ENCODE measurements at places on chromosomes 12 and 14.

GRCh38 chr12:56629459-56630179 is 507 bp downstream of the BAZ2A start:
- no peak for DNase-seq

DNA sequence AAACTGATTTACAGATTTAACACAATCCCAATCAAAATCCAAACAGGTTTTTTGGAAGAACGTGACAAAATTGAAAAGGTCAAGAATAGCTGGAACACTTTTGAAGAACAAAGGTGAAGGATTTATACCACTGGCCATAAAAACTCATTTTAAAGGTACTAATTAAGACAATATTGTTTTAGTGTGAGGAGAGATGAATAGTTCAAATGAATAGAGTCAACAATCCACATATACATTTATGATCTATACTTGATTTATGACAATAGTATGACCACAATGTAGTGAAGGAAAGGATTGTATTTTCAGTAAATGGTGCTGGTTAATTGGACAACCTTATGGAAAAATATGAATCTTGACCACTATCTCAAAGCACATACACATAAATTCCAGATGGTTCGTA is 29.3 kb downstream of the CCDC175 start:
- DNase-seq, result no peak

DNA sequence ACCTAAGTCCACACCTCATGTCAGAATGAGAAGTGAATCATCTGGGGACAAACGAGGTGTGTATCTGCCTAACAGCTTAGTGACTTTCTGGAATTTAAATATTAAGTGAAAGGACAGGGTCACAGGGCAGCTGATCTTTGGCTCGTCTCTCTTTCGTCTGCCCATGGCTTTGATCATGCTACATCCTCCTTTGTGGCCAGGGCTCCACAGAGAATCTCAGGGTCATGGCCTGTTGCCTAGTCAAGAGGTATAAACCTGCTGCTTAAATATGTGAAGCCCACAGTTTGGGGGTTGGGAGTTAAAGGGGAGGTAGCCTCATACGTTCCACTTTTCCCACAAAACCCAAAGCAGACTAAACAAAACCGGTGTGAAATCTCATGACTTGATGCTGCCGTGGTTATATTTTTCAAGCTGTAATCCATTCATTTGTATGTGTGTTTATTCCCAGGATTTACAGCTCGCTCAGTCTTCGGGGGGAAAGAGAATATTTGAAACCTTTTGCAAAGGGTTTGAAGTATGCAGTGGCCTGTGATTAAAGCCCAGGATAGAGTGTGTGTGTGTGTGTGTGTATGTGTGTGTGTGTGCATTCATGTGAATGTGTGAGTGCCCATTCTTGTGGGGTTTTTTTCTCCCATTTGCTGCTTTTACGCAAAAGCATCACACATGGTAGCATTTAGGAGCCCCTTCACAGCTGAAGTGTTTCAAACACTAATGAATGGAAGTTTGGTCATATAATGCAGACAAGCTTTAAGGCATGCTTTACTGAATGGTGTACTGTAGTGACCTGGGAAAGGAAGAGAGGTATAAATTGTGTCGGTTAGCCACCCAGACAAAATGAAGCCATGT is 137.1 kb downstream of the HMGA2 start:
- no peak for DNase-seq

DNA sequence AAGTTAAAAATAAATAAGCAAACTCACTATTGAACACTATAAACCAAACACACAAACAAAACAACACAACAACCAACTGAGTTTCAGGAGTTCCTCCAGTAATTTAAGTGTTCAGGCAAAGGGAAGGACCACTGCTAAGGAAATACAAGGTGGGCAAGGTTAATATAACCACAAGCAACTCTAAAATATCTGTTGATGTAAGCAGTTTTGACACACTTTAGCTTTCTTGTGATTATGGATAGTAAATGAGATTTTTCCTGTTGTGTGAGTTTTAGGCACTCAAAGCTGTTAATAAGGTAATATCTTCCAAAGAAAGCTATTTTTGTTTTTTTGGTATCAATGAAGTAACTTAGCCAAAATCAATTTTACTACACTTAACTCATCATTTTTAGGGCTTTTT is 839.1 kb upstream of the FOXG1 start:
- no peak for DNase-seq

- no peak for DNase-seq
Measured at GRCh38 chr14:97106166-97106565, 309.0 kb downstream of the VRK1 start.

DNA sequence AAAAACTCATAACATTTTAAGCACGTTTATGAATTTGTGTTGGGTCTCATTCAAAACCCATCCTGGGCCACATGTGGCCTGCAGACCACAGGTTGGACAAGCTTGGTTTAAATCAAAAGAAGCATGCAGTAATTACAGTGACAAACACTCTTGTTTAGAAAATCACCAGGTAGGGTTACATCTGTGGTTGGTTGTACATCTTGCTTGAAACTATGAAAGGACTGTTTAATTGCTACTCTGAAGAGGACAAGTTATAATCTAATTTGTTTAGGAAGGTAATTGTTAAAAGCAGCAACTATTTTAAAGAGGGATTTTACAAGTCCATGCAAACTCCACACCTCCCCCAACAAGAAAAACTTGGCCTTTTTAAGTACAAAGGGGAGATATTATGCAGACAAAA is 4.0 kb downstream of the TRIP11 start:
- DNase-seq, result no peak

GRCh38 chr12:130871286-130872178 is at the start of gene RAN:
RAN (plus strand) TSS chr12:130872066; CDS start chr12:130872594, 528 bp downstream.
- DNase-seq, result peak; percentile 85

GRCh38 chr12:57462912-57463253 is 3.3 kb downstream of the GLI1 start:
- no peak for DNase-seq

GRCh38 chr12:88866881-88867280 is 286.6 kb upstream of the KITLG start:
- DNase-seq, result no peak

DNA sequence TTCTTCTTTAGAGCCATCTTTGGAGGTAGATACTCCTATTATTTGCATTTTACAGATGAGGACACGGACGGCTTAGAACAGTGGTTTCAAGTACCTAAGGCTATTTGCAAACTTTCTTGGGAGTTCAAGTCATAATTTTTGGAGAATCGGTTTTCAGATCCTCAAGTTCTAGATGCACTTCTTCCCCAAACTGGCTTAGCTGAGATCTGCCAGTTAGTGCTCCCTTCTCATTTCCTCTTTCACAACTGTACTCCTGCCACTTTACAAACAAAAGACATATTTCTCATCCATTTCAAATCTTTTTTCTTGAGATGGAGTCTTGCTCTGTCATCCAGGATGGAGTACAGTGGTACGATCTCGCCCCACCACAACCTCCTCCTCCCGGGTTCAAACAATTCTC is 77.3 kb downstream of the HELB start:
- DNase-seq, result no peak

DNA sequence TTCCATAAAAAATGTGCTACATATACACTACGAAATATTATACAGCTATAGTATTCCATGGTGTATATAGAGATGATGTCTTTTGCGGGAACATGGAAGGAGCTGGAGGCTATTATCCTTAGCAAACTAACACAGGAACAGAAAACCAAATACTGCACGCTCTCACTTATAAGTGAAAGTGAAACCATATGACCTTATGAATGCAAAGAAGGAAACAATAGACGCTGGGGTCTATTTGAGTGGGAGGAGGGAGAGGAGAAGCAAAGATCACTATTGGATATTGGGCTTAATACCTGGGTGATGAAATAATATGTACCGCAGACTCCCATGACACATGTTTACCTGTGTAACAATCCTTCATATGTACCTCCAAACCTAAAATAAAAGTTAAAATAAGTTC is 142.8 kb downstream of the LRFN5 start:
- peak; percentile 8 for DNase-seq

- DNase-seq, result no peak
Measured at GRCh38 chr12:20260851-20261250, 107.5 kb upstream of the PDE3A start.

GRCh38 chr12:28040246-28040645 is 67.7 kb upstream of the PTHLH start:
- DNase-seq, result no peak

DNA sequence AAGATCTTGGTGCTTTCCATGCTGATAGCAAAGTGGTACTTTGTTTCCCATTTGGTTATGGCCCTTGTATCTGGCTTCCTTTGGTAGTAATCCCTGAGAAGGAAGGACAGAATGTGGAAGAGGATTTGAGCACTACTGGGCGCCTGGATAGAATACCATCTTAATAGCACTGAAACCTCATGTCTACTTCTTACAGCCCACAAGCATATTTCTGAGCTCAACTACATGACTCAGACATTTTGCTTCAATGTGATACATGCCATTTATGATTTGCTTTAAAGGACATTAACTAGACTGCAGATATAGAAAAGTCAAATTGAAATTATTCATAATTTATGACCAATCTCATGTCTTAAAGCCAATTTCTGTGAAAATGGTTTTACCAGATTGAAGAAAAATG is 80.4 kb downstream of the LIN7A start:
- DNase-seq, result no peak

DNA sequence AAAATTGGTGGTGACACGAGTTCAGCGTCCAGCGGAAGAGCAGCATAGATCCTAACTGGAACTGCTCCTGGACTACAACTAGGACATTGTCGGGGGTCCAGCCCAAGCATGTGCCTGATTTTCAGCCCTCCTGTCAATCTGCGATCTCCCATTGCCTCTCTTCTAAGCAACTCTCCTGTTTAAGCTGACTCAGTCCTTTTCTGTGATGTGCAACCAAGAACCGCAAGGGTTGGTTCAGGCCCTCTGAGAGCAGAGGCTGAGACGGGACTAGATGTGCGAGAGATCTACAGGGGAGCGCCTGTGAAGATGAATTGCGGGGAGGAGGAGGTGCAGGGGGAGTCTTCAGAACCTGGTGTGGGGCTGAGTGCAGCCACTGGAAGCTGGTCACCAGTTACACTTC is 3.7 kb upstream of the PAPLN start:
- DNase-seq, result no peak

GRCh38 chr14:36939265-36939664 is 233.1 kb downstream of the SLC25A21 start:
- no peak for DNase-seq

DNA sequence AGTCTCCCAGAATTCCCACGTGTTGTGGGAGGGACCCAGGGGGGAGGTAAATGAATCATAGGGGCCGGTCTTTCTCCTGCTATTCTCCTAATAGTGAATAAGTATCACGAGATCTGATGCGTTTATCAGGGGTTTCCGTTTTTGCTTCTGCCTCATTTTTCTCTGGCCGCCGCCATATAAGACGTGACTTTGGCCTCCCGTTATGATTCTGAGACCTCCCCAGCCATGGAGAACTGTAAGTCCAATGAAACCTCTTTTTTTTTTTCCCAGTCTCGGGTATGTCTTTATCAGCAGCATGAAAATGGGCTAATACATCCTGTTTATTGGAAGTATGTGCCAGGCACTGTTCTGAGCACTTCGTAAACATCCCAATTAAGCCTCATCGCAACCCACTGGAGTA is 788 bp downstream of the KRT72 start:
- DNase-seq, result no peak

DNA sequence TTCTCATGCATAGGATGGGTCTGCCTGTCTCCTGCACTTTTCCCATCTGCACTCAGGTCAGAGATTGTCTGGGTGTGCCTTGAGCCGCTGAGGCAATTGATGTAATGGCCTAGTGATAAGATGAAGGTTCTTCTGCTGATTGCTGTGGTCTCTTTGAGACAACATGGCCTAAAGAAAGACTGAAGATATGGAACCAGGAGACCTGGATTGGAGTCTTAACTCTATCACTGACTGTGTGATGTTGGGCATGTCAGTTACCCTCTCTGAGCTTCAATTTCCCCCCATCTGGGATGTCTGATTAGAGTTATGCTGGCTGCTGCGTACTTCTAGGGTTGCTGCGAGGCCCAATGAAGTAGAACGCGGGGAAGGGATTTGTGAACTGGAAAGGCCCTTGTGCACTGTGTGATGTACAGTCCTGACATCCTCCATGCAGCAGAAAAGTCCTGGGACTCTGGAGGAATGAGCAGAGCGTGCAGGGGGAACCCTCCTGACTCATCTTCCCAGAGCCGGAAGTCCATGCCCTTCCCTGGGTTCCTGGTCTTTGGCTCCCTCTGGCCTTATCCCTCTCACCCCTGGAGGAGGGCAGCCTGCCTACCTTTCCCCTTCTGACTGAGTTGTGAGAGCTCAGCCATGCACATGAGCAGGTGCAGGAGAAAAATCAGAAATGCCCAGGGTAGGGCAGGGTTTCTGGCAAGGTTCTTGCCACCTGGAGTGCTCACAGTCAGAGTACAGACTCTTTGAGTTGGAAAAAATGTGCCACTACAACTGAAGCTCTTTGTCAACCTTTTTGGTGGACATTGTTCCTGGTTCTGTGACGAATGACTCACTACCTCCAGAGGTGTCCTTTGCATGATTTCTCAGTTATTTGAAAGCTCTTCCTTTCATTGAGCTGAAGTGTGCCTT is 21.1 kb downstream of the PLEKHD1 start:
- DNase-seq, result no peak

GRCh38 chr12:62703011-62703380 is 232.0 kb downstream of the PPM1H start:
- no peak for DNase-seq

DNA sequence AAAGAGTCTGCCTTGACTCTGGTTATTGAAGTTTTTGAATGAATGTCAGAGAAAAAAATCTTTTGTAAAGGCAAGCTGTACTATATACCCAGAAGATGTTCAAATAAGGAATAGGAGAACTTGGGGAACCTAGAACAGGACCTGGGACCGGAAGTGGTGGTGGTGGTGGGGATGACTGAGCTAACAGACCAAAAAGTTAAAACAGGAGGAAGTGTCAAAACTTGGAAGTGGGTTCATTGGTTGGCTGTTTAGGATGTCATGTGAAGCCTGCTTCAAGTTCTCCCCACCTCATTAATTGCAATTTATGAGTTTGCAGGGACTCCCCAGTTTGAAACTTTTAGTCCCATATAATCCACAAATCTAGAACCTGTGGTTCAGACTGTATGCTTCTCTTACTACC is 26.2 kb downstream of the PLXNC1 start:
- DNase-seq, result no peak

GRCh38 chr12:50248411-50248810 is 34.9 kb downstream of the LIMA1 start:
- no peak for DNase-seq

- no peak for DNase-seq
Measured at GRCh38 chr12:109777544-109777943, 55.7 kb downstream of the TRPV4 start.

GRCh38 chr14:69663300-69663643 is 51.9 kb downstream of the SUSD6 start:
- no peak for DNase-seq

DNA sequence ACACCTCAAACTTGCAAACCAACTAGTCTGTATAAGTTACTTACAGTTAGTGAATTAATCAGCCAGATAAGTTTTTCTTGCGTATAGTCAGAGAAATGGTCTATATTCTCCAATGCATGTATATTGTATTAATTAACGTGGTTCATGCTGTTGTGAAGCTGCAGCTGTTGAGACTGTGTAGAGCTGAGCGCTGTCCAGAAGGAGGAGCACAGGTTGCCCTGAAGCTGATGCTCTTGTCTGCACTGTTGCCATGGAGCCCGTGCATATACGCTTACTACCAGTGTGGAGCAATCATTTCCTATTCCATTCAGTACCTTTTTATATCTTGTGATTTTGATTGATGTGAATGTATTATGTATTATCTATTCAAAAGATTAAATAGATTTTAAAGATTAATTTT is 74.3 kb upstream of the ARID2 start:
- no peak for DNase-seq

Measured in NCI-H1105 (cell line).